ENCODE measurements at places on chromosomes 7 and 10.

- DNase-seq: no peak
Measured at GRCh38 chr10:115977855-115978254, 295.2 kb downstream of the GFRA1 start.

- DNase-seq: no peak
Measured at GRCh38 chr10:5076615-5077014, 17.6 kb upstream of the AKR1C3 start.

DNA sequence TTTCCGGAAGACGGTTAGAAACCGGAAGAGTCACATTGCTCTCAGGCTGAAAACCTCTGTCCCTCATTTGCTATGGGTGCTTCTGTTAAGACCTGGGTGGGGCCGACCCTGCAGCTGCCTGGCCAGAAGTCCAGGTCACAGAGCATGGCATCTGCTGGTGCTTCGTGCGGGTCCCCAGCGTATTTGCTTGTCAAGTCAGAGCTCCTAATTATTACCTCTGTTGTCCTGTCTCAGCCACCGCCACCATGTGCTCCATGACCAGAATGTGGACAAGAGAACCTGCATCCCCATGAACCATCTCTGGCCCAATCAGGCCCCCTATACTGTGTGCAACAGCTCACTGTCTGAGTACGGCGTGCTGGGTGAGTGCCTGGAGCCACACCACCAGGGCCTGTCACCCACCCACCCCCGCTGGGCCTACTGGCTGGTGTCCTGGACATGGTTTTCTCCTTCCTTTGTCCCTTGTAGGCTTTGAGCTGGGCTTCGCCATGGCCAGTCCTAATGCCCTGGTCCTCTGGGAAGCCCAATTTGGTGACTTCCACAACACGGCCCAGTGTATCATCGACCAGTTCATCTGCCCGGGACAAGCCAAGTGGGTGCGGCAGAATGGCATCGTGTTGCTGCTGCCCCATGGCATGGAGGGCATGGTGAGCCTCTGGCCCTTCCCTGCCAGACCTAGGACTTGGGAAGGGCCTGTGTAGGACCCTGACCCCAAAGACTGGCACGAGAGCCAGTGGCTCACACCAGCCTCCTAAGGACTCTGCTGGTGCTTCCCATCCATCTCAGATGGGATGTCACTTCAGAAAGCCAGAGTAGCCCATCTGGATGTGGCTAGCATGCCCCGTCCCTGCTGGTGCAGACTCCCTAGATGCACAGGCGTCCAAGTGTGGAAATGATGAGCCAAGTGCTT is 51.3 kb upstream of the ZMIZ2 start:
- no peak for DNase-seq

GRCh38 chr10:133324198-133324792 is 12.4 kb downstream of the CALY start:
- DNase-seq: peak; percentile 37

DNA sequence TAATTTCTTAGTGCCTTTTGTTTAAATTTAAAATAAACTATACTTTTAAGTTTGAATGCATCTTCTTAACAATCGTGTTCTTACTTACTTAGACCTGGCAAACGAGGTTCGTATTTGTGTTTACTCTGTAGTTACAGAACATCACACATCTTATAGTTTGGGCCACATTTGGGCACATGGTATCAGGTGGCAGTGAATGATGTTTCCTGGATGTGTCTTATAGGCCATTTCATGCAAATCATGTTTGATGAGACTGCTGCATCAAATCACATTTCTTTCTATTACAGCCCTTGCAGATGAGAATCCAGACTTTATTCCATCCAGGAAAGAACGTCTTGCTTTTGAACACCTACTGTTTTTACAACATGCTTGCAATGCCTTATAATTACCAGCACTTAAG is 78.5 kb downstream of the RBM33 start:
- no peak for DNase-seq

- no peak for DNase-seq
Measured at GRCh38 chr7:93165447-93165846, 17.3 kb upstream of the SAMD9L start.

DNA sequence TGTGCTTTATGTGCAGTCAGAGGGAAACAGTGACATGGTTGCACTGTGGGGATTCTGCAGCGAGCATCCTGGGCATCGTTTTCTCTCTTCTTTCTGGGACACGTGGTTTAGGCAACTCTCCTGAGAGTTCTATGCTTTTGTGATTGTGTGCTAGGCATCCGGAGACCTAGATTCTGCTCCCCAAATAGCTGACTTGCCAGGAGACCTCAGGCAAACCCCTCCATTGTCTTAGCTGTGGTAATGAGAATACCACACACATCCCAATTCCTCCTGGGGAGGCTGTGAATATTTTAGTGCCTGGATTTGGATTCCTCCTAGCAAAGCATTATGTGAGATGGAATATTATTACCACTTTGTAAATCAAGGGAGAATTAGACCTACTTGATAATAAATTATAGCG is 611.9 kb upstream of the C7orf33 start:
- no peak for DNase-seq

- DNase-seq: no peak
Measured at GRCh38 chr10:1133495-1134045, 77.4 kb downstream of the WDR37 start.

DNA sequence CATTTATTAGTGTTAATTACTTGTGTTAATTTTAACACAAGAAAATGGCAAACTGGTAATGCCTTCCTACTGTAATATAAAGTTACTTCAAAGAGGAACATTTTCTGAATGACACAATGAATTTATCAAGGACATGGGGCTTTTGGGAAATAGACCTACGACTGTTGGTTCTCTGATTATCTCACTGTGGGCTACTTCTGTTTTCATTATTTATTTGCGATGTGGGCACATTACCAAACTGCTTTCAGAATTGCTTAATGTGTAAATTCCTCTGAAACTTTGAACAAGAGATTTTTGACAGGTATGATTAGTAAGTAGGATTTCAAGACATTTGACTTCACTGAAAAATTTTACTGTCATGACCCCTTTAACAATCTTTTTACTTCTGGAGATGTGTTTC is 535.6 kb downstream of the CNTNAP2 start:
- DNase-seq: no peak

GRCh38 chr10:30813872-30814481 is 184.4 kb upstream of the LYZL2 start:
- DNase-seq: no peak

GRCh38 chr7:75989500-75990388 is 4.7 kb downstream of the TMEM120A start:
- DNase-seq: no peak

DNA sequence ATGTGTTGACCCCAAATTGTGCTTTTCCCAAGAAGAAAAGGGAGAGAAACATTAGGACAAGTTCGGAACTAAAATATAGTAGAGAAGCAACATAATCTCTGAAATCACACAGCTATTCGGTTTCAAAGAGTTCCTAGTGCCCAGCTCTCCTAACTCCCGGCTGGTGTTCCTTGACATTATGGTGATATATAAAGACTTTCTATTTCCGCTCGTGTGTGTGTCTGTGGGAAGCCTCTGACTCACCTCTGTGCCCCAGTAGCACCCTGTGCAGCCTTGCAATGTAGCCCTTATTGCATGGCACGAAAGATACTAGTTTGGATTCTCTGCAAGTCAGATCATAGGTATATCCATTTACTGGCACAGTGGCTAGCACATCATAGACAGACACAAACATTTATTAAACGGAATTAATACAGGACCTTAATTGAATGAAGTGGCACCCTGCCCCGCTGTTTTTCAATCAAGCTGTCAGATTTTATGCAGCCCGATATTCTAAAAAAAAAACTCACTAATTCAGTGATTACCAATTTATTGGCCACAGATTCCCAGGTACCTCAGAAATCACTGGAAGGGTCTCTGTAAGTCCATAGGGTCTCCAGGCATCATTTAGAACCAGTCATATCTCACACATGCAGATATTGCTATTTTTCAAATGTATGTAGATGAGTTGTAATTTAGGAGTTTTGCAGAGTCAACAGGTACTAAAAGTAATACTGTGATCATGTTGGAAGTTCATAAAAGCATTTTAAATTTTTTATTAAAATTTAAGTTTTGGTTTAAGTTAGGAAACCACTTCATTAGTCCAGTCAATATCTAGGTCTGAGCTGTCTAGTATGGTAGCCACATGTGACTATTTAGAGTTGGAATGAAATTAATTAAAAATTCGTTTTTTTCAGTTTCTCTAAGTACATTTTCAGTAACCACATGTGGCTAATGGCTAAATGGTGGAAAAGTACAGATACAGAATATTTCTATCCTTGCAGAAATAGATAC is 43.3 kb downstream of the SFTPD start:
- no peak for DNase-seq

GRCh38 chr7:40760987-40761386 is 626.2 kb downstream of the SUGCT start:
- DNase-seq: no peak

- DNase-seq: no peak
Measured at GRCh38 chr7:50544992-50545391, 20.2 kb downstream of the DDC start.

- no peak for DNase-seq
Measured at GRCh38 chr10:14611968-14612693, 162.6 kb downstream of the FAM107B start.

GRCh38 chr10:58512491-58513187 is at the start of gene BICC1:
TSS of gene BICC1 (plus strand) at chr10:58512872. CDS start at chr10:58513144, 272 bp downstream.
- no peak for DNase-seq

DNA sequence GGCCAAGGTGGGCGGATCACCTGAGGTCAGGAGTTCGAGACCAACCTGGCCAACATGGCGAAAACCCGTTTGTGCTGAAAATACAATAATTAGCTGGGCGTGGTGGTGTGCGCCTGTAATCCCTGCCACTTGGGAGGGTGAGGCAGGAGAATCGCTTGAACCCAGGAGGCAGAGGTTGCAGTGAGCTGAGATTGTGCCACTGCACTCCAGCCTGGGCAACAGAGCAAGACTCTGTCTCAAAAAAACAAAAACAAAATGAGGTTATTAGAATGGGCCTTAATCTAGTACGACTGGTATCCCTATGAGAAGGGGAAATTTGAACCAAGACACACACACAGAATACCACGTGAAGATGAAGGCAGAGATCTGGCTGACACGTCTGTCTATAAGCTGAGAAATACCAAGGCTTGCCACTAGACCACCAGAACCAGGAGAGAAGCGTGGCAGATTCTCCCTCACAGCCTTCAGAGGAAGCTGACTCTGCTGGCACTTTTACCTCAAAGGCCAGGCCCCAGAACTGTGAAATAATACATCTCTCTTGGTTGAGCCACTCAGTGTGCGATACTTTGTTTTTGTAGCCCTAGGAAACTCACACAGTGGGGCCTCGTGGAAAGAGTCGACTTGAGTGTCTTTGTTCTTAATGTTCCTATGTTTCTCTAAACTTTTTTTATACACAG is 59.6 kb downstream of the TMEM209 start:
- DNase-seq: no peak

DNA sequence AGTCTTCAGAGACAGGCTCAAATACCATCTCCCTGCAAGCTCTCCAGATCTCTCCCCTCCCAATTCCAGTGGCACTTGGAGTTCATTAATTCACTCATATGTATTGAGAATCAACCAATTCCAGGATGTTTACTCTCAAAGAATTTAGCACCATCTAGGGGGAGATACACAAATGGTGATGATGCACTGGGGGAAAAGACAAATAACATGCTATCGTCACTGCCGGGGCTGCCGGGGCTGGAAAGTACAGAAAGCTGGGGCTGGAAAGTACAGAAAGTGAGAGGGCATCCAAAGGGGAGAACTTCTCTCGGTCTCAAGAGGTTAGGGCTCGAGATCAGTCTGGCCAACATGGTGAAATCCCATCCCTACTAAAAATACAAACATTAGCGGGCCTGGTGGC is 118.7 kb downstream of the MKX start:
- DNase-seq: no peak

DNA sequence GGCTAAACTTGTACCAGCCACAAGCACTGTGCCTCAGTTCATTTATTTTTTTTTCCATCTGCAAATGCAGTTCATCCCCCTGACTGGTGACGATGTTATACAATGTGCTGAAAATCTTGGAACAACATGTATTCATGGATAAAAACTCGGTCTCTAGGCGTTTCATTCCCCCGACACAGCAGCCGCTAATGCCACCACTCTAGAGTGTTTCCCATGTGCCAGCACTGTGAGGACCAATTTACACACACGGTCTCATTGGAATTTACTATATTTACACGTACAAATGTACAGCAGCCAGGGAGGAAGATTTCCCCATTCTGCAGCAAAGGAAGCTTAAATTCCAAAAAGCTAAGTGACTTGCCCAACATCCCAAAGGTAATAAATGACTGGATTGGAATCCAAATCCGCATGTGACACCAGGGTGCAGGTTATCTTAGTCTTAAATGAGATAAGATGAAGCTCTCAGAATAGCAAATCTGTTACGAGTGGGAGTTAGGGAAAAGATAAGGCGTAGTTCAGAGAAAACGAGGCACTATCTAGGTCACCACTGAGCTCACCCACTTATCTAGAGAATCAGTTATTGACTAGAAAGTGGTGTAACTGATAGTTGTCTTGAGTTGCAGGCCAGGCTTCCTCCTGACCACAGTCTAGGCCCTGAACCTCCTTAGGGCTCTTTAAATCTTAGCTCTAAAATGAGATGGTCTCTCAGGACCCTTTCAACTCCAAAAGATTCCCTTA is 36.7 kb downstream of the FAM107B start:
- DNase-seq: no peak

DNA sequence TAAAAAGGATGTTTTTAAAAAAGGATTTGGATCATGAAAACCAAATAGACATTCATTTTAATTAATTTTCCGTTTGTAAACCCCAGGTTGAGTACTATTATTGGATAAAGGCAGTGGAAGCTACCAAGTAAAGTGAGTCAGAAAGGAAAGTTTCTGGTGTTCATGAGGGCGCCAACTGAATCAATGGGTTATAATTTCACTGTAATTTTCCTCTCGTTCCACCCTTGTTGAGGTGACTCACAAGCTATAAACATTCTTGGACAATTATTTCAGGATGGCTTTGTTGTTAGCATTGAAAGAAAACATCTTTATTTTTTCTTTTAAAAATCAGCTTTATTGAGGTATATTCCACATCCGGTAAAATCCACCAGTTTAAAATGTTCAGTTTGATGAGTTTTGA is 5.1 kb upstream of the FAM133B start:
- no peak for DNase-seq

DNA sequence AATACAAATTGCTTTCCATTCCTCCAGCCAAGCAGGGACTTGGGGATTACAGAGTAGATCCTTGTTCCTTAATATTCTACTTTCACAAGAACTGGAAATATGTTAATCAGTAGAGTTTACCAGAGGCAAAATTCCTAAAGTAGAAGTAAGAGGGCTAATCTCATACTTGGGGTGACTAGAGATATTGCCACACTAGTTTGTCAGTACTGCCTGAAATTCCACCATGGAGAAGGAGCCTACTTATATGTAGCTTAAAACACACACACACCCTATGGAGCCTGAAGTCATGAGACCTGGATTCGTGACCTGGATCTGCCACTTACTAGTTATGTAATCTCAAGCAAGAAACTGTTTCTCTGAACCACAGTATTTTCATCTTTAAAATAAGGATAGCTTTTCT is 33.9 kb downstream of the STRIP2 start:
- DNase-seq: no peak

Measured in effector CD4-positive, alpha-beta T cell (primary cell).